NCI-H2081 treated with DMSO at 0.1 percent for 48 hours (cell line): ENCODE measurements at places on chromosomes 11 and 22.

- no peak for DNase-seq
These were observed 1.1 kb upstream of the MRGPRX4 start for GRCh38 chr11:18171377-18172000.

DNA sequence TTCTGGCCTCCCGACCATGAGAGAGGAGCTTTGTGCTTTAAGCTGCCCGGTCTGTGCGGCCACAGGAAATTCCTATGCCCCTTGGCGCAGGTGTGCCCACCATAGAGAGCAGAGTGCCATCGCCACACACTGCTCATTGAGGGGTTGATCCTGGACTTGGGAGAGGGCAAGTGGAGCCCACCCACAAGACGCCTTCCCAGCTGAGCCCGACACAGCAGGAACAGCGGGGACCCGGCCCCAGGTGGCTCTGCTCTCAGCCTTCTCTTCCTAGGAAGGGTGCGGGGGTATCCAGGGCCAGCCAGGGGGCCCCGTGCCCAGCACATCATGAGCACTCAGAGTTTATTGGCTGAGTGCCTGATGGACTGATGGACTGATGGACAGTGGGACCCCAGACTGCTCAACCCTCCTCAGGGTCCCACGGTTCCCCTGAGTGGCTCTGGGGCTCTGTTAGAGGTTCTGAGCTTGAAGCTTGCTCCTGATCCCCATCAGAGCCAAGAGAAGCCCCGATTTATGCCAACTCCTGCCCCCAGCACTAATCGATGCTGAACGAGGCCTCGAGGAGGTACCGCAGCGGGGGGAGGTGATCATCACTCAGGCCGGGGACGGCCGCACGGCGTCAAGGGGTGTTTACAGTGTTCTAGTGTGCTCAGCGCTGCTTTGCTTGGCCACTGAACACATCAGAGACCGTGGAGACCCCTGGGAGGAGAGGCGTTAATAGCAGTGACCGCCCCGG, 13.5 kb upstream of the MRGPRD start:
- no peak for DNase-seq

- DNase-seq, result no peak
These were observed 334.5 kb downstream of the RAB38 start for GRCh38 chr11:87840786-87841185.

DNA sequence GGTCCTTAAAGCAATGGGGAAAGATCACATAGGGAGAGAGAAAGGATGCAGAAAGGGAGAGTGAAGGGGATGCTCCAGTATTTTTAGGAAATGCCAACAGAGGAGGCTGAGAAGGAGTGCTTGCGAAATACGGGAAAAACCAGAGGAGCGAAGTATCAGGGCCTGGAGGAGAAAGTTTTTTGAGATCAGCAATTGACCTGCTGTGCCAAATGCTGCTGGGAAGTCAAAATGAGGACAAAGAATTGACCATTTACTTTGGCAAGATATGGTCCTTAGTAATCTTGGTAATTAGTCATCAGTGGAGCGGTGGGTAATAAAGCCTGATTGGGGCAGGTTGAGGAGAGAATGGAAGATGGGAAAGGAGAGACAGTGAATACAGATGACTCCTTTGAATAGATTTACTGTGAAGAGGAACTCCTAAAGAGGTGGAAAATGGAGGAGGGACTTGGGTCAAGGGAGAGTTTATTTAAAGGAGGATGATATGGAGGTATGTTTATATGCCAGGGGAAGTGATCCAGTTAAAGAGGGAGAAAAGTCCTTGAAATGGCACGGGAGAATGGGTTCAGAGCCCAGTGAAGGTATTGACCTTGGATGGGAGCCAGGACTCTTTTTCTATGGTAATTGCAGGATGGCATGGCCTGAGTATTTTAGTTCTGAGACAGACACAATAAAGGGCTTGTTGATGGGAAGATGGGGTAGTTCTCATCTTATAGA, 111.5 kb downstream of the PKNOX2 start:
- DNase-seq, result no peak

GRCh38 chr11:128603752-128604414, 16.5 kb upstream of the ETS1 start:
- DNase-seq, result no peak

- no peak for DNase-seq
These were observed 66.2 kb downstream of the TNRC6B start for GRCh38 chr22:40243891-40244290.

DNA sequence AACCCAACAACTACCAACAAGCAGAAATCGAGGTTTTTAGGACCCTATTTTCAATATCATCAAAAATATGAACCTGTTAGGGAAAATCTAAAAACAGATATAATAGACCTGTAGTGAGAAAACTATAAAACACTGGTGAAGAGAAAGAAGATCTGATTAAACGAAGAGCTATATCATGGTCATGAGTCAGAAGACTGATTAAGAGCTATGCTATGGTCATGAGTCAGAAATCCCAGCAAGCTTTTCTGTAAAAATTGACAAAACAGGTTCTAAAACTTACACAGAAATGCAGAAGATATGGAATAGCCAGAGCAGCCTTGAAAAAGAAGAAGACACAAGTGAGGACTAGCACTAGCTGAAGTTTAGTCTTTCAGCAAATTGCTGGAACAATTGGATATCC, 345.0 kb downstream of the TBC1D22A start:
- no peak for DNase-seq

GRCh38 chr11:133064152-133064877, 468.0 kb downstream of the OPCML start:
- DNase-seq, result peak; percentile 29

DNA sequence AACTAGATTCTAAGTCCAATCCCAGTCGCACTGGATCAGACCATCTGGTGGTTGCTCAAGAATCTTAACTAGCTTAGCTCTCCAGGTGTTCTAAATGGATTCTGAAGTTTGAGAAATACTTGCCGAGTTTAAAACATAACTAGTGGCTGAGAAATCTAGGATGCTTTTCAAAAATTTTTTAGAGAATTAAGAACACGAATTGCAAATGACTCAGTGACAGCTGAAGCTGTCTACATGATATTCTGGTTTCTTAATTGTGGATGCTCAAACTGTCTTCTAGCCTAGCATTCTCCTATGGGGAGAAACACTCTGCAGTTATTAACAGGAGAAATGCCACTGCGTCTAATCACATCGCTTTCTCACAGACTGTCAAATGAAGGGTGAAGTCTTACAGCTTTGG, 20.2 kb upstream of the TP53AIP1 start:
- DNase-seq, result no peak

- DNase-seq, result no peak
These were observed 706.9 kb upstream of the LUZP2 start for GRCh38 chr11:23789938-23790371.
